Mesenteric fat pad (tissue), 1 donor: ENCODE measurements at places on chromosomes 1 and 21.

GRCh38 chr1:175162955-175163354, 29.6 kb downstream of the KIAA0040 start:
- DNase-seq: no peak

DNA sequence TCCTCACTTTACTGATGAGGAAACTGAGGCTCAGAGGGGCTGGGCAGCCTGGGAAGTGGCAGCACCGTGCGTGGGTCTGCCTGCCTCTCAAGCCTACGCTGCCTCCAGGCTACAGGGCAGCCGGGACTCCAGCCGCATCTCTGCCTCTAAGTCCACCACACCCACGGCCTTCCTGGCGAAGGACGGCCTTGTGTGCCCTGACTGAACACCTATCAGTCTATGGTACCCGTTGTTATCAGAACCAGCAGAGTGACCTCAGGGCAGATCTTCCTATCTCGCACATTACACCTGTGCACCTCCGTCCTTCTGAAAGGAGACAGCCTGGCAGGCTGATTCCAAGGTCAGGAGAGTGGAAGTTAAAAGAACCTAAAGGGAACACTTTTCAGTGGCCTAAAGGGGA, 35.7 kb upstream of the SLC30A1 start:
- DNase-seq: no peak

GRCh38 chr1:36859926-36860325, 174.4 kb downstream of the GRIK3 start:
- DNase-seq: no peak

GRCh38 chr1:1355416-1355815, 2.9 kb downstream of the MXRA8 start:
- no peak for DNase-seq

GRCh38 chr1:207882692-207883091, 28.2 kb downstream of the CD34 start:
- DNase-seq: no peak

DNA sequence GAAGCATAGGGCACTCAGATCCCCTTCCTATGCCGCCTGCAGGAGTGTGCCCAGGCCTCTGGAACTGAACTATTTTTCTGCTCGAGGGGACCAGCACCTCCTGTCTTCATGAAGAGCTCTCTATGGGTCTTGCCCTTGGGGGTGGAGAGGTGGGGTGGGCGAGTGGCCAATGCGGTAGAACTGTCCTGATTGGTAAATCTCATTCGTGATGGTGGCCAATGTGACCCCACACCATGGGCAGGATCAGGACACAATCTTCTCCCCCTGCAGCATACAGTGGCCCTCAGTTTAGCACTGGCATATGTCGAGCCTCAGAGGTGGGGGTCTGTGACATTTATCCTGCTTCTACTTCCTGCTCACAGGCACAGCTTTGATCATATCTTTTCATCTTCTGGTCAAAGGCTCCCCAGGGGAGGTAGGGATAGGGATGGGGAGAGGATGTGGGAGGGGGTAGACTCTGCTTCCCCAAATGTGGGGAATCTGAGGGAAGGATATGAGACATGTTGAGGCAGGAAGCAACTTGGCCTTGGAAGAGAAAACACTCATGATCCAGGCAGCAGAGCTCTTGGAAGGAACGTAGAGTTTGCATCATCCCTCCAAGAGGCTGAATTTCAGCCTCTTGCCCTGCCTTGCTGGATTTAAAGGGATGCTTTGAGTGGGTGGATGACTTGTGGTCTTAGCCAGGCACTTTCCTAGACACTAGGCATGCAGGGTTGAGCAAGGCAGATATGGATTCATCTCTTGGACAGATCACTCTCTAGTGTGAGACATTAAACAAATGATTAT, 81.8 kb downstream of the LAMC2 start:
- no peak for DNase-seq

GRCh38 chr1:217891966-217892365, 260.8 kb downstream of the SPATA17 start:
- DNase-seq: no peak

DNA sequence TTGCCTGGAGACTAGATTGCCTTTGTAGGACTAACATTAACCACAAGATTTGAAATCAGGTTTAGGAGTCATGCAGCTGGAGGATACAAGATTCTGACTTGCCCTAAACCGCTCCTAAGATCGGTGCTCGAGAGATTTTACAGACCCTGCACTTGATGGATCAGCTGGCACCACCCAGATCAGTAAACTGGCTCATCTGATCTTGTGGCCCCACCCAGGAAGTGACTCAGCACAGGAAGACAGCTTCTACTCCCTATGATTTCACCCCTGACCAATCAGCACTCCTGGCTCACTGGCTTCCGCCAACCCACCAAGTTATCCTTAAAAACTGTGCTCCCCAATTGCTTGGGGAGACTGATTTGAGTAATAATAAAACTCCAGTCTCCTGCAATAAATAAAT, 876 bp upstream of the CATSPERE start:
- DNase-seq: no peak

GRCh38 chr21:9753943-9754342, 767.4 kb upstream of the TPTE start:
- peak; percentile 86 for DNase-seq

DNA sequence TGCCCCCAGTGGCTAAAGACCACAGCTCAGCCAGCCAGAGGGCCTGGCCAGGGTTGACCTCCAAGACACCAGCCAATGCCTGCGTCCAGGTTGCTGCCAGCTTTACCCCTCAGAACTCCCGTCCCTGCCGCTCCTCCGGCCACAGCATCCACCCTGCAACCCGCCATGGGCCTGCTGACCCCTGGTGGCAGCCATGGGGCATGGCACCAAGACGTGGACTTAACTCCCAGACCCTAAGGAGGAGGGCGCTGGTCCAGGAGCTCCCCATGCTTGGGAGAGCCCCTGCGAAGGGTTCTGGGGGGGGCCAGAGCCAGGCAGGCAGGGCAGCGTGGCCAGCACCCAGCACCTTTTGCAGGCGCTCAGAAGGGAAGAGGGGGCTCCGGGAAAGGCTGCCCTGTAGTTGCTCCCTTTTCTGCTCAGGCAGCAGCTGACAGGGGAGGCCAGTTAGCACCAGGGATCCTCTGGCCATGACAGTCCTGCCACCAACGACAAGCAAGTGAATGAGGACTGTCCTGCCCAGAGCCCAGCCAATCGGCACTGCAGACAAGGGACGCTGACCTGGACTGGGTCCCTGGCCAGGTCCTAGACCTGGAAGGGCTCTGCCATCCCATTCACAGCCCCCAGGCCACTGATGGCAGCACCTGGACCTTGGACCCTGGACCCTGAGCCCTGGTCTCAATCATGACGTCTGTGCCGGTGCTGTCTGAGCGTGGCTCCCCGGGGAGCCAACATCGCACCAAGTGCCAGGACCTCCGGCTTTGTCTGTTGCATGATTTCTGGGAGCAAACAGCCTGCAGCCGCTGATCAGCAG, 246.2 kb downstream of the NPHP4 start:
- peak; percentile 88 for DNase-seq

GRCh38 chr1:86016076-86016759, 140.4 kb downstream of the COL24A1 start:
- no peak for DNase-seq

- DNase-seq: no peak
Observed at GRCh38 chr1:67285780-67286488, 21.7 kb upstream of the IL12RB2 start.

DNA sequence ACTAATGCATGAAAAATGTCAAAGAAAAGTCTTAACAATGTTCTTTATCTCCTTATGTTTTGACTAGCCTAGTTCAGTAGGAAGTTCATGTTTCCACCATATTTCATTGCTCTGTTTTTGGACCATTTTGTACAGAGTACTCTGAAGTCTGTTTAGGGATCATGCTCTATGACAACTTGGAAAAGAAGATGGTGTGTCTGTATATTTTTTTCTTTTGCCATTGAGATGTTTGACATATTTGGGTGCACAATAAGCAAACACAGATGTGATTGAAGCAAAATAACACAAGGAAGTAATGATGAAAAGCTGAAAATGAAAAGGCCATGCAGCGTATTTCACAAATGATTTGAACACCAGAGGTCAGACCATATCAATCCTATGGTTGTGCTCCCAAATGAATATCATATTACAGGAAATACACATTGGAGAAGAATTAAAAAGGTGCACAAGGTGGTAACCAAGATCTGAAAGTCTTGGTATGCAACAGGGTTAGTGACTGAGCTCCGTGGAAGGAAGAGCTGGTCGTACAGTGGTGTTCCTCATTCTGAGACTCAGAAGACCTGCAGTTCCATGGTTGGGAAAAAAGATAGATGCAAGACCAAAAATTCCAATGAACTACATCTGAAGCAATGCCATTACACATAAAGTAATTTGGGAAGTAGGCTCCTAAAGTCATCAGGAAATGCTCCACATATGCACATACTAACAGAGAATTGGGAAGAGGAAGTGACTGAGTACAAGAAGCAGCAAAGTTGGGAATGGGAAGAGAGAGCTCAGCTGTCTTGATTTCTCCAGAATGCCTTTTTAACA, 463.5 kb downstream of the LMO4 start:
- DNase-seq: no peak

DNA sequence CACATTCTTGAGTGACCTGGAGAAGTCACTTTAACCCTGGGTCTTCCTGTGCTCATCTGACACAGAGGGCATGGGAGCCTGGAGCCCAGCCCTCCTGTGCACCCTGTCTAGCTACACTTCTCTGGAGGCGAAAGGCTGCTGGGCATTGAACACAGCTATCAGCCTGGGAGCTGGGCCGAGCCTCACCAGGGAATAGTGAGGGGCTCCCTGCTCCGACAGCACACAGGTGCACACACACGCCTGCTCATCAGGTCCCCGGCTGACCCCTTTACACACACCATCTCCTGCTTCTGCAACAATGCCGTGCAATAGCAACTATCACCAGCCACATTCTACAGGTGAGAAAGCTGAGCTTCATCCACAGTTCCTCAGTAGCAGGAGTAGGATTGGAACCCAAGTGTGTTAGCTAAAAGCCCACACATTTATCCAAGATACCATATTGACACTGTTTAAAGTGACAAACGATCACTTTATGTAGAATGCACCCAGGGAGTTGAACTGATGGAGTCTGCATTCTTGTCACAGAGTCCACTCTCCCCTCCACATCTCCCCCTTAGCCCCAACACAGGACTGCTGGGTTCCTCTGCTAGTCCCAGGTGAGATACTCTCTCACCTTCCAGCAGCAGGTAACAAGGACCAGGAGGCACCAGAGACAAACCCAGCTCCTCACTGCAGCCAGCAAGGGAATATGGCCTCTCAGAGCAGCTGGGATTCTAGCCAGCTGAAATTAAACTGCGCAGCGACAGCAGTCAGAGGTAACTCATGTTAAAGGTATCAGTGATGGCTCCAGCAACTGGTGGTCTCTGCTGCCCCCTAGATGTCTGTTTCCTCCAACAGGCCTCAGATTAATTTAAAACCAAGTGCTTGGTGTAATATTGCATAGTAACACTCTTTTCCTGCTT, 18.3 kb upstream of the CAPN8 start:
- DNase-seq: no peak

DNA sequence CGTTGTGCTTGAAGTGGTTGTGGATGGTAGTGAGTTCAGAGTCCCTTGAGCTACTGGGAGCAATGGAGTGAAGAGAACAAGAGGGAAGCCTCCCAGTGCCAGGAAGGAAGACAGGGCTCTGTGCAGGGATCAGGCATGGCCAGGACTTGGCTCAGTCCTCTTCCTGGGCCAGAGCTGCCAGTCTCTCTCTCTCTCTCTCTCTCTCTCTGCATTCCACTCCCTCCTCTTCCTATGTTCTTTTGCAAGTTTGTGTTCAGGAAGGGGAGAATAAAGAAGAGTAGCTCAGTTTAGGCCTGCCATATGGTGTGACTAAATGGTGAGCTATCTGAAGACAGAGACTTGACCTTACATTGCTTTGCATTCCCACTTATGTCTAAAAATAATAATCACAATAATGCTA, 20.5 kb upstream of the RPTN start:
- DNase-seq: no peak

GRCh38 chr1:116927049-116927798, 17.5 kb downstream of the PTGFRN start:
- no peak for DNase-seq

DNA sequence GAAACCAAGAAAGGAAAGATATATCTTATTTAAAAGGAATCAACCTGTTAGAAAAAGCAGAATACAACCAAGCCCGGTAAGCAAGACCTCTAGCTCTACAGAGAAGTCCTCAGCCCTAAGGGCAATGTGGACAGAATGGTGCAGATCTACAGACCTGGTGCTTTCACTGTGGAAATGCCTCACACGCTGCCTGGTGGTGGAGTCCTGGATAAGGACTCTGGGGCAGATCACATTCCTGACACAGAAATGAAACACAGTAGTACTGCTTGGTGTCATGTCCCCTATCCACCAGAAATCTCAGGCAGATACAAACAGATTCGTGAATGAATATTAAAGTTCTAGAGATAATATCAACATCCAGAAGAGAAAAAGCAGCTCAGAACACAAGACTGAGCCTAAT, 6.8 kb downstream of the CNN3 start:
- no peak for DNase-seq

- DNase-seq: no peak
Observed at GRCh38 chr1:230043081-230043480, 24.0 kb upstream of the GALNT2 start.

GRCh38 chr21:43712268-43712942, 6.5 kb upstream of the PDXK start:
- DNase-seq: no peak

- DNase-seq: no peak
Observed at GRCh38 chr1:200542162-200542561, 78.4 kb downstream of the KIF14 start.

- no peak for DNase-seq
Observed at GRCh38 chr1:210344706-210345105, 16.0 kb downstream of the HHAT start.

- DNase-seq: no peak
Observed at GRCh38 chr1:23475134-23475628, 8.8 kb downstream of the ASAP3 start.

GRCh38 chr1:165383067-165383466, 26.6 kb upstream of the LMX1A start:
- DNase-seq: no peak

GRCh38 chr1:165392634-165393571, 36.4 kb upstream of the LMX1A start:
- peak; percentile 91 for DNase-seq

DNA sequence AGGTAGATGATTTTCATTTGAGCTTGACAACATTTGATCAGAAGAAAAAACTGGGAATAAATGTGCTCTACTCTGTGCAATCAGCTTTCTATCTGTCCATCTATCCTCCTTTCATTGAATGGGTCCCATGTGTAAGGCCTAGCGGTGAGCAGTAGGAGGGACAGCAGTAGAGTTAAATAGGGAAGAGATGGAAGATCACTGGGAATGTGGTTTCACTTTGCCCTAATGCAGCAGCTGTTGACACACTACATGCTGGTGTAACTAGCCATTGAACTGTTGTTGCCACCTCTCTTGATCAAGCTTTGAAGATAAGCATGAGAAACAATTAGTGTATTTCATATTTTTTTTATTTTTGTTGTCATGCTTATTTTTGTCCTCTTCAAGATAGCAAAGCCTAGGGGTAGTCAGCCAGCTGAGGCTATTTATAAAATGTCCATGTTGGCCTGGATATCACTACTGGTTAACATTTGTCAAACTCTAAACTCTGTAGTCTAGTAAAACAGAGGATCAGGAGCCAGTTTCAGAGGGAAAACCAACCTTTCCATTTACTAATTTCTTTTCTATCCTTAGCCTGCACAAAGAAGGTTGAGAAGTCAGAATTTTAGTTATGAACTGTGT, 41.9 kb downstream of the CACNA1E start:
- DNase-seq: no peak
